ENCODE measurements at places on chromosomes 1 and 21.

DNA sequence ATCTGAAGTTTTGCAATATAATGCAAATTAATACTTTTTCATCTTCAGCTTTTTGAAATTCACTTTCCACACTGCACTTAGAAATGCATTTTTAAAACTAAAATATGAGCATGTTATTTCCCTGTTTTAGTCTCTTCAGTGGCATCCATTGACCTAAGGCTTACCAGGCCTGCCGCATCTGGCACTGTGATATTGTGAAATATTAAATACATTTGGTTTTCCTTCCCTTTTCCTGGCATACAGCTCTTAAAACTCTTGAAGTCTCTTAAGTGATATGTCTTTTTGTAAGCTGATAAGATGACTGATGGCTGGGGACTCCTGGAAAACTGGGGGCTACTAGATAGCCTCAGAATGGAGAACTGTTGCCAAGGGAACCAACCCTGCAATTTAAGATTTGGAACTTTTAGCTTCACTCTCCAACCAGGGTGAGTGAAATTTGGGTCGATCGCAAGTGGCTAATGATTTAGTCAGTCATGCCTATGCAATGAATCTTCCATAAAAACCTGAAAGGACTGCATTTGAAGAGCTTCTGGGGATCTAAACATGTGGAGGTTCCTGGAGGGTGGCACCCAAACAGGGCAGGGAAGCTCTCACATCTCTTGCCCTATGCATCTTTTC, 75.5 kb upstream of the PDC start:
- DNase-seq: no peak

DNA sequence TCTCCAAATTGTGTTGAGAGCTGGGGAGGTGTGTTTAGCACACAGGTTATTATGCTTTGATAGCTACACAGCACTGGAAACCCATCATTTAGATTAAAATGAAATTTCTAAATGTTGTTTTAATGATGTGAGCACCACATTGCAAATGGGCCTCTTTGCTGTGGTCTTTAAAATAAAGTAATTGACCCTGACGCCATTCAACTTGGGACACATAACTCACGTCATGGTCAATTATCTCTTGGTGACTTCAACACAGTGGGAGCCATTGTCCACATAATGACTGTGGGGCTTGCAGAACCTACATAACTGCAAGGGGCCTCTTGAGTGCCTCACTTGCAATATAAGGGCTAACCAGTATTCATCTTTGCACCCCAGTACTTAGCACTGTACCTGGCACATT, 280.4 kb downstream of the HLX start:
- DNase-seq: no peak

DNA sequence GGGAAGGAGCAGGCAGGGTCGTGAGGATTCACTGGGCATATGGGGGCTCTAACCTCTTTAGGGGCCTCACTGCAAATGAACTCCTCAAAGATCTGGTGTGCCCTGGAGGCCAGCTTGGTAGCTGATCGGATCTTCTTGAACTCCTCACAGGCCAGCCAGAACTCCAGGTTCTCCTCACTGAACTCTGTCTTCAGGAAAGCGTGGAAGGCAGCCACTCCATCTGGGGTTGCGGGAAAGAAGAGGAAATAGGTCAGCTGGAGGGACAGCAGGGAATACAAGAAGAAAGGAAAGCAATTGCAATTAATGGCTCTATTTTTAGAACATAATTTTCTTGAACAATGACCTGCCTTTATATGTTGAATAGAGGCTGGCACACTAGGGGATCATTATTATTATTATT, 2.3 kb downstream of the RGS16 start:
- no peak for DNase-seq

GRCh38 chr1:38875811-38876210, 2.7 kb upstream of the MYCBP start:
- DNase-seq: no peak

GRCh38 chr1:179369751-179370341, 4.1 kb downstream of the AXDND1 start:
- DNase-seq: no peak

GRCh38 chr1:39590546-39590945, 14.0 kb upstream of the PABPC4 start:
- no peak for DNase-seq

DNA sequence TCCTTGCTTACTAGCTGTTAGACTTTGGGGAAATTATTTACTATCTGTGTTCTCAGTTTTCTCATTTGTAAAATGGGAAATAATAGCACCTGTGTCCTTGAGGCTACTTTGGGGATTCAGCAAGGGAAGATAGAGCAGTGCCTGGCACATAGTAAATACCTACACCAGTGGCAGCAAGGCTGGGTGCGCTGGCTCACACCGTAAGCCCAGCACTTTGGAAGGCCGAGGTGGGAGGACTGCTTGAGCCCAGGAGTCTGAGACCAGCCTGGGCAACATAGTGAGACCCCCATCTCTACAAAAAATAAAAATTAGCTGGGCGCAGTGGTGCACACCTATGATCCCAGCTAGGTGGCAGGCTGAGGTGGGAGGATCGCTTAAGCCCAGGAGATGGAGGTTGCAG, 8.6 kb upstream of the CENPS start:
- no peak for DNase-seq

GRCh38 chr21:44428281-44428960, 26.9 kb upstream of the LRRC3 start:
- DNase-seq: no peak

DNA sequence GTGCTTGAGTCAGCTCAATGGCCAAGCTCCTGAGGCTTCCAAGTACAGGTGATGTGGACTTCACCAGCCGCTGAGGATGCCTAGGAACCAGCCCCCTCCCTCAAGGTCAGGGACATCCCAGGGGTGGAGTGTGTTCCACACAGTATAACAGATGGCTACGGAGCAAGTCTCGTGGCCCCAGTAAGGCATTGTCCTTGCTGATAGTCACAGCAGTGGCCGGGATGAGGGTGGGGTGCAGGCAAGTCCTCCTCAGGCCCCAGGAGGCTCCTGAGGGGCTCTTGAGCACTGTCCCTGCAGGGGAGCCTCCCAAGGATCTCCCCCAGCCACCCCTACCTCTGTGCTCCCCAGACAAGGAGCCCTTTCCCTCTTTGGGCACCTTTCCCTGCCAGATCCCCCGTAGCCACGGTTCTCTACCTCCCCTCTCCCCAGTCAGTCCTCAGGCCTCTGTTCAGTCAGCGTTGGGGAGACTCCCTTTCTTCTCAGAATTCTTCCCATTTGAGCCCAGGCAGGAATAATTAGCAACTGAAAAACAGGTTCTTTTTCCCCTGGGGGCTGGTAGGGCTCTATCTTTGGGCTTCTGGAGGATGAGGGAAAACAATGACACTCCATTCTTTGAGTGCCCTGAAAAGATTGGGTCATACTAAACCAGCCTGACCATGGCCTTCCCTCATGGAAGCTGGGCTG, 7.1 kb upstream of the THEM5 start:
- DNase-seq: no peak

DNA sequence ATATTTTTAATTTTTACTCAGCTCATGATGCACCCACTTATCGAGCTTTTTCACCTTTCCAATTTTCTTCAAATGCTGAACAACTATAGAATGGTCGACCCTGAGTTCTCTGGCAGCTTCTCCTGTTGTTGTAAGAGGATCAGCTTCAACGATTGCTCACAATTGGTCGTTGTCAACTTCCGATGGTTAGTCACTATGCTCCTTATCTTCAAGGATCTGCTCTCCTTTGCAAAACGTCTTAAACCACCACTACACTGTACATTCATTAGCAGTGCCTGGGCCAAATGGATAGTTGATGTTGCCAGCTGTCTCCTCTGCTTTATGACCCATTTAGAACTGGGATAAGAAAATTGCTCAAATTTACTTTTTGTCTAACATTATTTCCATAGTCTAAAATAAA, 385.9 kb upstream of the LYPLAL1 start:
- DNase-seq: no peak

- no peak for DNase-seq
These were observed 860.8 kb downstream of the BRINP3 start for GRCh38 chr1:189616893-189617292.

DNA sequence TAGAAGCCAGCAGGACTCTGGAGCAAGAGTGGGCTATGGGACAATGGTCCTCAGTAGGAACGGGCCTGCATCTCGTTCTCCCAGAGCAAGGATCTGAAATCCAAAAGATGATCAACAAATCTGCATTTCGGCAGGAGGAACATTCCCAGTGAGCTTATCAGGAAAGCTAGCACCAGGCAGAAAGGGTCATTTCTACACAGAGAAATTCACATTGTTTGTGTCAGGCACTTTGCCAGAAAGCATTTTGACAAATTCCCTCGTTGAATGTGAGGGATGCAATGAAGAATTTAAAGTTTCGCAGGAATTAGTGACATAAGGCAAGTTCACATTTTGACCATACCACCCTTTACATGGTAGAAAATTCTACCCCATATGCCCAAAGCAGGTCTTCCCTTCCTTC, 31.6 kb upstream of the ETS2 start:
- no peak for DNase-seq

- no peak for DNase-seq
These were observed 11.2 kb upstream of the CAPN2 start for GRCh38 chr1:223700942-223701637.

- no peak for DNase-seq
These were observed at the start of gene CADM3 for GRCh38 chr1:159171254-159171687. TSS of gene CADM3 (plus strand) at chr1:159171615. CDS start at chr1:159171766, 151 bp downstream.

DNA sequence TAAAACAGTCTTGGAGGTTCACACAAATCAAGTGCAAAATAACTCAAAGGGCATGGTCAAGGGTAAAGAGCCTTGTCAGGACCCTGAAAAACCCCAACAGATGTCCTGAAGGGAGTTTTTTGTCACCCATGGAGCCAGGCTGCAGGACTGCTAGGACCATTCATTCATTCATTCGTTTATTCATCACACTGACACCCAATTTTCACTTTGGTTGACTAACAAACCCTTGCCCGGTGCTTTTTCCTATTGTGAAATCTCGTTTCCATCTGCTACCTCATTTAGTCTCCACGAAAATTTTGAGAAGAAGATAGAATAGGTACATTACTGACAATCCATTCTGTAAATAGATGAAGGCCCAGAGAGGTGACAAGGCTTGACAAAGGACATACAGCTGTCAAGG, 216.0 kb downstream of the HIVEP3 start:
- DNase-seq: no peak

GRCh38 chr1:160578525-160579191, 638 bp downstream of the CD84 start:
- DNase-seq: no peak

DNA sequence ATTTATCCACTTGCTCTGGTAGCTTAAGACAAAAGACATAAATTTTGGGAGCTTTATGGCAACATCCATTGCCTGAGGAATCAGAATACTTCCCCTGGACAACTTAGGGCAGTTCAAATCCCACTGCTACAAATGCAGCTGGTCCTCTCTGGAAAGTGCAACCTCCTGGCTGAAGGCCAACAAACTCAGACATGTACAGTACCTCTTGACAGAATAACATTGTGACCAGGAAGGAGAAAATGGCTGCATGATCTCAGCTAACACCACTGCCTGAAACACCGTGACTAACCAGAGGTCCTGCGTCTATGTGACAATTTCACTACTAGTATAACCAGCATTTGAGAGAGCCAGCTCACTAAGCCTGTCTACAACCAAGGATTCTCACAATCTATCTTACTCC, 218.9 kb downstream of the CRB1 start:
- no peak for DNase-seq

DNA sequence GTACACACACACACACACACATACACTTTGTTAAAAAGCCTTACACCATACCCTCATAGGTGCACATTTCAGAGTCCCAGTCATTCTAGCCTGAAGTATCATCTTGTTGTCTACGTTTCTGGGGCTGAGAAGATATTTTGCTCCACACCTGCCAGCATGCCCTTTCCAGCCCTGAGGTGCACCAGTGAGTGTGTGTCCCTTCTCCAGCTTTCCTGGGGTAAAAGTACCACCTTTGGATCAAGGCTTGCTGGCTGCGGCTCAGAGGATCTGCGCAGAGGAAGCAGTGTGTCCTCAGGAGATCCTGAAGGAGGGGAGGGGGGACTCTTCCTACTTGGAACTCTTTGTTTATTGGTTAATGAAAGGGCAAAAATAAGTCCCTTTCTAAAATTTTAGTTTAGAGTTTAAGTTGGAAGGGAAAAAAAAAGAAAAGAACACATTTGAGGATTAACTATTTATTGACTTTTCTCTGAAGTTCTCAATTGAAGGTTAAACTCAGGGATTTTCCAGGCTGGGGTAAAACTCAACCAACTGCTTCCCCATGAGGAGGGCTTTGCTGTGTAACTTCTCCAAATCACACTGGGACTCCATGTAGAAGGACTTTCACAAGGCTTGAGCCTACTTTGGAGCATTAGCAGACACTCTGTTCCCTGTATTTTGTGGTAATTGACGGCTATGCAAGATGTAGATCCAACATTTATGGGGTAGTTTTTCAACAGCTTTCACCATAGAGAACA, 200.3 kb upstream of the SGIP1 start:
- no peak for DNase-seq

GRCh38 chr1:58307431-58307830, 239.1 kb downstream of the OMA1 start:
- no peak for DNase-seq

GRCh38 chr1:160741092-160741501, 2.0 kb downstream of the SLAMF7 start:
- no peak for DNase-seq

GRCh38 chr1:4174291-4175200, 274.5 kb upstream of the C1orf174 start:
- no peak for DNase-seq

- DNase-seq: no peak
These were observed 59.8 kb downstream of the XCL1 start for GRCh38 chr1:168636200-168636599.

- DNase-seq: no peak
These were observed 53.6 kb upstream of the DIRAS3 start for GRCh38 chr1:68103884-68104554.

- no peak for DNase-seq
These were observed 4.2 kb upstream of the CCDC28B start for GRCh38 chr1:32195972-32196823.

DNA sequence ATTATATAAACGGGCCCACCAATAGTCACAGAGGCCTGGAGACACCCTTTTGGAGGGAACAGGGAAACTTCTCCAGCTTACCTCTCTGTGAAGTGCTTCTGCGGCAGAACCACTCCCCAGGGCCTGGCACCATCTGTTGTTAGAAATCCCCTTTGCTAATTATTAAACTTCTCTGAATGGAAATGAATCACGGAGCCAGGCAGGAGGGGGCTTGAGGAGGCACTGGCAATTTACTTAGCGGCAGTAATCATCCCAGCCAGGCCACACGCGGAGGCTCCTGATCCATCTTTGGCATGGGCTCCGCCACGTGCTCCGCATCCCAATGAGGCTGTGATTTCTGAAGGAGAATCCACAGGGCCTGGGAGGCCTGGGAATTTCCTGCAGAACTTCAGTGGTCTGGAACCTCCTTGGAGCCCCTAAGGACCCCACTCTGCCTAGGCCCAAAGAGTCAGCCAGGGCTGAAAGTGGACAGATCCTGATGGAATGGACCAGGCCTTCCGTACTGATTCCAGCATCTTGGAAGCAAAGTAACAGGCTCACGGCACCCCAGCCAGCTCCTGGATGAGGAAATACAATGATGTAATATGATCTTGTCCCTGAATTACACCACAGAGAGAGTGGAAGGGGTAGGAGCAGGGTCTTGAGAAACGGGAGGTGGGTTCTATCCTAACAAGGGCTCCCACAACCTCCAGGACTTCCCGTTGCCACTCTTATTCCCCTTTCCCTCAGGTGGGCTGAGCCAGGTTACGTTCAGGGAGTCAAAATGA, 62.3 kb downstream of the GRIK3 start:
- DNase-seq: no peak

GRCh38 chr21:41234569-41234968, 66.6 kb downstream of the BACE2 start:
- DNase-seq: no peak

Data from stimulated activated CD4-positive, alpha-beta T cell treated with anti-CD3 and anti-CD28 coated beads, Interleukin-1b, Interleukin-23, amount 100 ng/mL, for 4 hours (primary cell).